ENCODE measurements at places on chromosomes 2 and 18. TPM values are rescaled to one million over a fixed set of nuclear protein-coding genes. Genes with fewer than 3 reads are reported as not detected.

Gene MOGAT1
- total RNA-seq = not detected

Gene ACMSD
- total RNA-seq = not detected

Gene POLE4
- 24.4 TPM for total RNA-seq

Gene GTF2A1L
- total RNA-seq = 0.87 TPM

Gene RBM43
- 12.2 TPM for total RNA-seq

Gene SLC5A7
- total RNA-seq = not detected

Gene IL1F10
- total RNA-seq = not detected

Gene KCNG2
- total RNA-seq = 0.73 TPM

Gene EML6
- 0.66 TPM for total RNA-seq

Gene TP53I3
- 88.3 TPM for total RNA-seq

Gene ACOXL
- not detected for total RNA-seq

Gene RPE
- total RNA-seq = 110 TPM

Gene HYCC2
- total RNA-seq = 8.3 TPM

Data from smooth muscle cell of trachea (primary cell).